ENCODE measurements at places on chromosomes 12 and 14.

GRCh38 chr14:74085047-74085637 is 386 bp downstream of the LIN52 start:
- no peak for DNase-seq

DNA sequence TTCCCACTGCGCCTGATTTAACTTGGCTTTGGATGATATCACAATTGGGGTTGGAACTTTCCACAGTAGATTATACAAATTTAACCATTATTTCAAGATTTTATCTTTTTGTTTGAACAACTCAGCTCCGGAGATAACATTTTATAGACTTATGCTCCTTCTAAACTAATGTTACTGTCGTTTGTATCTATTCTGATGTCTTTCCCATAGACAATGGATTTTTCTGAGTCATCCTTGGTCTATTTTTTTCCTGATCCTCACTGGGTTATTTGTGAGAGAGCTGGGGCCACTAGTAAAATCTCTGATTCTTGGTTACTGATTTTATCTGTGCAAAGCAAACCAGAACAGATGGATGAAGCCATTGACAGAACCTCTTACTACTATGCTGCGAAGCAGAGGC is 175.1 kb downstream of the SLC38A4 start:
- no peak for DNase-seq

- DNase-seq: no peak
Observed at GRCh38 chr14:100263141-100263540, 24.2 kb downstream of the YY1 start.

DNA sequence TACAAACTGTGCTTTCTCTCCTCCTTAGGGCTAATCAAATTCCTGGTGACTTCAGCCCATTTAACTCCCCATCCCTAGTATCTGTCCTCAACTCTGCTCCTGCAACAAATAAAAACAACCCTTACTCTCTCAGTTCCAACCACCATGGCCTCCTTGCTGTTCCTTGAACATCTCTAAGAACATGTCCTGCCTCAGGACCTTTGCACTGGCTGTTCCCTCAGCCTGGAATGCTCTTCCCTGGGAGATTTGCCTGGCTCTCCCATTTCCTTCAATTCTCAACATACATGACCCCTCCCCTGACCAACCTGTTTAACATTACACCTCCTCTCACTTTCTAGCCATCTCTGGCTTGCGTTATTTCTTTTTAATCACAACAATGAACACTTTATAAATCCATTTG is 170.5 kb downstream of the PTPN11 start:
- DNase-seq: no peak

GRCh38 chr12:57511588-57512325 is 8.6 kb downstream of the DDIT3 start:
- DNase-seq: no peak

DNA sequence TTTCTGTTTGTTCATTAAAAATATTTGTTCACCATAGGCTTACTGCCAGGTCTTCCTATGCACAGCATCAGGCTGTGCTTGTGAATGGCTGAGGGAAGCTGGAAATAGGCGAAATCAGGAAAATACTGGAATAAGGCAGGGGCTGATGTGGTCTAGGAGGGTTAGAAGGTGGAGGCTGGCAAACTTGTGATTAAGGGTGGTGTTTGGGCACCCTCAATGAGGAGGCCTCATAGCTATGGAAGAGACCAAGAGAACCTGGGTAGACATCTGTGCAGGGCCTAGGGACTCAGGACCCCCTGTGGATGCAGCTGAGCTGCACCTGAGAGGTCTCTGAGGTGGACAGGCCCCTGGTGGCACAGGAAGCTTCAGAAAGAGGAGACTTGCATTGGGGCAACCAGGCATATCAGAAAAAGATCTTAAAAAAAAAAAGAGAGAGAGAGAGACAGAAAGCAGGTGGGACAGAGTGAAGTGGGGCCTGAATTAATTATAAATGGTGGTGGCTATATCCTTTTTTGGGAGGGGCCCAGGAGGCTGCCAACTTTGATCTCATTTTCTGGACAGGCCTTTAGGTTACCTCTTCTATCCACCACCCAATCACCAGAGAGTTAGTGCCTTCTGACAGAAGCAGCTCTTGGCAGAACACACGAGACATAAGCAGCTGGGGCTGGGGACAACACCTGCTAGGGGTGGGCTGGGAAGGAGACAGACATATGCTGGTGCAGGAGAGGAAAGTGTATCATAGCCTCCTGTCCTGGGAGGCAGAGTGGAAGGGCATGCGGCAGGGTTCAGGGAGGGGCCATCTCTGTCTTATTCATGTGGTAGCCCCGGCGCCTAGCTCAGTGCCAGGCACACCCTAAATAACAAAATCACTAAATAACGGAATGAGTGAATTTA is 46.7 kb upstream of the ATP23 start:
- DNase-seq: no peak

DNA sequence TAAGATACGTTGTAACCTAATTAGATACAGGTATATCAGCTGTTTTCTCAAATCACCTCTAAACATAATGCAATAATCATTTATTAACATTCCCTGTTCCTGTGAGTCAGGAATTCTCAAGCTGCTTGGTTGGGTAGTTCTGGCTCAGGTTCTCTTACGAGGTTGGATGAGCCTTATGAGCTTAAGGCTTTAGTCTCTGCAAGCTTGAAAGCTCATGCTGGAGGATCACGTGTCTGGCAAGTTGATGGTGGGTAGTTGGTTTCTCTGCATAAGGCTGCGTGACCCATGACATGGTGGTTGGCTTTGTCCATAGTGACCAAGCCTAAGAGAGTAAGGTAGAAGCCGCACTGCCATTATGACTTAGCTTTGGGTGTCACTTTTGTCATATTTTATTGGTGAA is 62.0 kb downstream of the PLEKHA5 start:
- no peak for DNase-seq

- DNase-seq: peak; percentile 25
Observed at GRCh38 chr12:69881771-69882170, 56.7 kb downstream of the MYRFL start.
